ENCODE measurements at places on chromosomes 12 and 14. TPM values are rescaled to one million over a fixed set of nuclear protein-coding genes. Genes with fewer than 3 reads are reported as not detected.
A peak's percentile ranks its signal among the peaks of the same experiment; 100 is the strongest.

GRCh38 chr12:70052476-70052875, 190.8 kb upstream of the CNOT2 start:
- DNase-seq, result no peak

TOMM20L gene
- not detected for total RNA-seq

CARMIL3 gene
- total RNA-seq, result 1.3 TPM

DNA sequence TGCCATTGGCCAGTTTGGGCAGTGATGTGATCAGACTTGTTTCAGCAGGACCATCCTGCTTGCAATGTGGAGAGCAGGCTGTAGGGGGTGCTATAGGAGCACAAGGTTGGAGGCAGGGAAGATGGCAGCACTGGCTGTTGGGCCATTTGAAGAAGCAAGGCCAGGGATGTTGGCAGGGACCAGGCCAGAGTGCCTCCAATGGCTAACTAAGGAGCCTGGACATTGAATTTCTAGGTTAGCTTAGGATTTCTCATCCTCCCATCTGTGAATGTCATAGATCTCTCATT, 23.5 kb downstream of the FGF23 start:
- no peak for DNase-seq

DNA sequence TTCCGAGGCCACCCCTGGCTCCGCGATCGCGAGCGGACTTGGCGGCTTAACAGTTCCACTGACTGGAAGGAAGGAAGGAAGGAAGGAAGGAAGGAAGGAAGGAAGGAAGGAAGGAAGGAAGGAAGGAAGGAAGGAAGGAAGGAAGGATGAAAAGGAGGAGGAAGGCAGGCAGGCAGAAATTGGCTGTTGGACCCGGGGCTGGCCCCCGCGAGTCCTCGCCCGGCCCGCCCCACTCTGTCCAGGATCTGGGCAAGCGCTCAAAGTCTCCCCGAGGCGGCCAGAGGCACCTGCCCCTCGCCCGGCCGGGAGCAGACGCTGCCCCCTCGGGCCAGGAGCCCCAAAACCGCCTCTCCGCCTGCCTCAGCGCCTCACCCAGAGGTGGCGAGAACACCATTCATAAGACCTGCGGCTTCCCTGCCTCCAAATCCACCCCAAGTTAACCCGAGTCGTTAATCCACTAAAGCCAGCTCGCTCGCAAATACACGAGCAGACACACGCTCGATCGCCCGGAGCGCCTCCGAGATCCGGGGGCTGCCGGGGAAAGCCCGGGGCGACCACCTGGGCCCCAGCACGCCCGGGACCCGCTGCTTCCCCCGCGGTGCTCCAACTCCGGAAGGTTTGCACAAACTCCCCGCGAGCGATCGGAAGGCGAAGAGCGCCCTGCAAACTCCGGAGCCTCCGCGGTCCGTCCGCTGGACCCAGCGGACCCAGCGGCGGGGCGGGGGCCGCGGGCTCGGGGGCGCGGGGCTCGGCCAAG, 844 bp downstream of the DPF3 start:
- DNase-seq, result no peak

- no peak for DNase-seq
Measured at GRCh38 chr12:11568762-11569478, 80.6 kb upstream of the ETV6 start.

- peak; percentile 28 for DNase-seq
Measured at GRCh38 chr14:74977901-74978385, 22.5 kb upstream of the PGF start.

DNA sequence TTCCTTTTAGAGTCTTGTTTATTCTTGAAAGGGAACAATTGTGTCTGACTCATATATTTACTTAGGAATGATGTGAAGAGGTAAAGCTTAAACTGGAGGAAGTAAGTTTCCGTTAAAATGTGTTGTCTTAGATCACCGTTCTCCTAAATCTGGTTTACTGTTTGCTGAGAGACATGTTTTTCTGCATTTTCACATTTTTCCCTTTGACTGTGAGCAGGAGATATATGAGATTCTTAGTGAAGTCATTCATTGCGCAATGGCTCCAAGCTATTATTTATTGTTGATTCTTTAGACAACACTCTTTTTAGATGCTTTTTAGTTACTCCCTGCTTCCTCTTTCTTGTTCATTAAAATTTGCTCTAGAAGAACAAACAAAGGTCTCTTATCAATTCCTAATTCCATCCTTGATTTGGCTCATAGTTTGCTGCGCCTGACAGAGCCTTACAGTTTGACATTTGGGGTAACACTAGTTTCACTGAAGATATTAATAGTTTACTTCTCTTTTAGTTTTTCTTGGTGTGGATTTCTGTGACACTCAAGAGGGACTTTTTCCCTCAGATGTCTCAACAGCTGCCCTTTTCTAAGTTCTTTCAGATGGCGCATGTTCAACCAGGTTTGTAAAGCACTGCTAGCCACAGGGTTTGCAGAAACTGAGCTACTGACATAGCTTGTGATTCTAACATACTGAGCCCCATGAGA, 11.4 kb downstream of the CLECL1 start:
- DNase-seq, result no peak

DNA sequence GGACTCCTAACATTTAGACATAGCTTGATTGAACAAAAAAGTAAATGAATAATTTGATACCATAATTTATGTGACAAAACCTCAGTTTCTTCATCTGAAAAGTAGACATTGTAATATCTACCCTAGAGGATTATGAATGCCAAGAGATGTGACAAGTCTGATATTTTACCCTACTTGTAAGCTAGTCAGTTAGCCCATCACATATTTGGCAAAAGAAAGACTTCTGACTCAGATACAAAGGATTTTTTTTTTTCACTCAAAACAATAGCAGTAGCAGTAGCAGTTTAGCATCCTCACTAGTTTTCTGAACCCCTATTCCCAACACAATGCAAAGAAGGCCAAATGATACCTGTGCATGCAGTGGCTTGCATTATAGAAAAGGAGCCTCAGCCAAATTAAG, 377.3 kb upstream of the E2F7 start:
- no peak for DNase-seq

RASSF9 gene
- total RNA-seq, result 2.0 TPM

CDKN3 gene
- 2.4 TPM for total RNA-seq

ETV6 gene
- total RNA-seq, result 97.4 TPM

PTHLH gene
- 0.86 TPM for total RNA-seq

A2M gene
- total RNA-seq, result 688 TPM

DNA sequence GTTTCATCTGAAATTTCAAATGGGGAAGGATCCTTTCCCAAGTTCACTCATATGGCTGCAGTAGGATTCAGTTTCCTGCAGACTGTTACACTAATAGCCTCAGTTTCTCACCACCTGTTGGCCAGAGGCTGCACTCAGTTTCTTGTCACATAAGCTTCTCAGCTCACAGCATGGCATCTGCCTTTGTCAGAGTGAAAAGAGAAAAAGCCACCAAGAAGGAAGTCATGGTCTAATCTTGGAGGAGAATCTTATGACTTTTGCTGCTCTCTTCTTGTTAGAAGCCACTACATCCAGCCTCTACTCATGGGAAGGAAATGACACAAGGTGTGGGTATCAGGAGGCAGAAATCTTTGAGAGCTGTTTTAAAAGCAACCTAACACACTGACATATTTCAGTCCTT, 39.4 kb upstream of the BTG1 start:
- DNase-seq, result no peak

DNA sequence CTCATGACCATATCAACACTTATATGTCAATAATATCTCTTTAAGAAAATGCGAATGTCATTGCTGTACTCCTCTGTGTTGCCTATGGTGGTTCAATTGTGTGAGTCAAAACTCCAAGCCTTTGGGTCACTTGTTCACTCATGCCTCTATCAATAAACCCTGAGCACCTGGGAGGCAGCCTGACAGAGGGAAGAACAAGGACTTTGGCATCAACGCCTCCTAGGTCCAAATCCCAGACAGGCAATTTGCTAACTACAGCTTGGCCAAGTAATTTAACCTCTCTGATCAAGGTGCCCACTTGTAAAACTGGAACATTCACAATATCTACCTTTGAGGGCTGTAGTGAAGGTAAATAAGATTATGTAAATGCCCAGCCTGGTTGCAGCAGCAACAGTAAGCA, 137.8 kb downstream of the SAMD4A start:
- no peak for DNase-seq

INSM2 gene
- not detected for total RNA-seq

DNAJC22 gene
- 0.16 TPM for total RNA-seq
